T-helper 22 cell (primary cell): ENCODE measurements at places on chromosomes 4 and X.

GRCh38 chr4:184388106-184388505 is 86.2 kb downstream of the IRF2 start:
- no peak for DNase-seq

DNA sequence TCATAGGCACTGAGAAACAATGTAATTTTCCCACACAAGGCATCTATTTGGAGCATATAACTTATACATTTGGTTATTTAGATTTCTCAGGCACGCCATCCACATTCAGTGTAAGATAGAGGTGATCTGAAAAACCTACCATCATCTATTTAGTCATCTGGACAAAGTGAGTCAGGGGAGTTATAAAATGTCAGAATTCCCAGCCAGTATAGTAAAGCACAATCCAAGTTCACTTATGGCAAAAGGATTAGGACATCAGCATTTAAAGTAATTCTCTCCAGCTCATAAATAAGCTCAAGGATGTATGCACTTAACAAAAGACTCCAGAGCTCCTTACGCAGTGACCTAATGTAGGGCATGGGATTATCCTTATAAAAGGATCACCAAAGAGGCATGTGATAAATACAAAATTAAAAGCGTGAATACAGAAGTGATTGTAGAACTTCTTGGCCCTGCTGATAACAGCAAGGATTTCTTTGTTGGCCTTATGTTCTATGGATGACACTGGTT is 65.3 kb upstream of the DCLK2 start:
- no peak for DNase-seq

DNA sequence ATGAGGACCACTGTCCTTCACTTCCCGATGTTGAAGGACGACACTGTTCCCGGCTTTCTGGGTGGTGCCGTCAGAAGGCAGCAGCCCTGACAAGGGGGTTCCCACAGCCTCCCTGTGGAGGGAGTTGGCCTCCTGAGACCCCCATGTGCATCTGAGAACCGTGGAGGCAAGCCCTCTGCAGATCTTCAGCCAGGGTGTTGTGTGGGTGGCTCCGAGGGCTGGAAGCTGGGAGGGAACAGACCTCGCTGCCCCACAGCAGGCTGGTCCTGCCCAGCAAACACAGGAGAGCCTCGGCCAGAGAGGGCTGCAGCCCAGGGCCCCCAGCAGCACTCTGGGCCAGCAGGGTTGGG is 16.2 kb downstream of the DGKQ start:
- DNase-seq, result no peak

DNA sequence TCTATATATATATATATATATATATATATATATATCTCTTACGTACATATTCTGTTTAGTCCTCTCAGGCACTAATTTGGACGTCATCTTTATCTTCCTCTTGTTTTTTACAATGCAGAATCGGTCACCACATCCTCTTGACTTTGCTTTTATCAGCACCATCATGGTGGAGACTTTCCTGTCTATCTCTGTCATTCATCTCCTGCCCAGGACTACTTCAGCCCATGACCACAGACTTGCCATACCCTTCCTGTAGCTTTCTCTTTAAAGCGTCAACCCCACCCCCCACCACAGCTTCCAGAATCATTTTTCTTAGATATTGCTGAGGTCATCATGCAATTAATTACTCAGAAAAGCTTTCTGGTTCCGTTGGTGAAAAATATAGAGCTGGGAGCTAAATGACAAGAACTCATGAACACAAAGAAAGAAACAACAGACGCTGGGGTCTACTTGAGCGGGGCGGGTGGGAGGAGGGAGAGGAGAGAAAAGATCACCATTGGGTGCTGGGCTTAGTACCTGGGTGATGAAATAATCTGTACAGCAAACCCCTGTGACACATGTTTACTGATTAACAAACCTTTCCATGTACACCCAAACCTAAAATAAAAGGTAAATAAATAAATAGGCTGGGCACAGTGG is 30.5 kb upstream of the PRKX start:
- DNase-seq, result peak; percentile 73

GRCh38 chr4:123581802-123582201 is 185.2 kb downstream of the SPRY1 start:
- DNase-seq, result no peak

DNA sequence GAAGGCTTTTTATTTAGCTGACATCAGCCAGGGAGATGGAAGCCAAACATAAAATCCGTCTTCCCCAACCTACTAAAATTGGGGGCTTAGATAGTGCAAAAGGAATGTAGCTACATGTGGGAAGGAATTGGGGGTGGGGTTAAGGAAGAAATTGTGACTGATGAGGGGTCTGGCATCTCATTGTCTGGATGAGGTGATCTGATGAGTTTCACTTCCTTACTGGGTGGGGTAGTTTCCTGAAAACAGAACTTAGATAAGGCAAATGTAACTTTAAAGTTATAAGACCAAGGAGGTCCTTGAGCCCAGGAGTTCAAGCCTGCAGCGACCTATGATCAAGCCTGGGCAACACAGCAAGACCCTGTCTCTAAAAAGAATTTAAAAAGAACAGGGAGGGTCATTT is 105.5 kb upstream of the NEIL3 start:
- DNase-seq, result no peak

DNA sequence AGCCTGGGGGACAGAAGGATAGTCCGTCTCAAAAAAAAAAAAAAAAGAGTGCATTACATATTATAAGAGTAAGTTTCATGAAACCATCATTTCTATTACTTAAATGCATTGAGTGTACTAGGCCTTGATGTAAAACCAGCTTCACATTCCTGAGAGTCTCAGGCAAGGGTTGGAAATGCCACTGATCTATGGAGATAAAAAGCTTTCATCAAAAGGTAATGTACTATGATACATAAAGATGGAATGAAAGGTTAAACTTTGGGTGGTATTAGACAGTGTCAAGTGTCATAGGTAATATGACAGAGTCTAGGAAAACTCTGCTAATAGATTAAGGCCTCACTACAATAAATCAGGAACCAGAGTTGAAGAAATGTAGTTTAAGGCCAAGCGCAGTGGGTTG is 7.4 kb downstream of the CFAP97 start:
- DNase-seq, result no peak

DNA sequence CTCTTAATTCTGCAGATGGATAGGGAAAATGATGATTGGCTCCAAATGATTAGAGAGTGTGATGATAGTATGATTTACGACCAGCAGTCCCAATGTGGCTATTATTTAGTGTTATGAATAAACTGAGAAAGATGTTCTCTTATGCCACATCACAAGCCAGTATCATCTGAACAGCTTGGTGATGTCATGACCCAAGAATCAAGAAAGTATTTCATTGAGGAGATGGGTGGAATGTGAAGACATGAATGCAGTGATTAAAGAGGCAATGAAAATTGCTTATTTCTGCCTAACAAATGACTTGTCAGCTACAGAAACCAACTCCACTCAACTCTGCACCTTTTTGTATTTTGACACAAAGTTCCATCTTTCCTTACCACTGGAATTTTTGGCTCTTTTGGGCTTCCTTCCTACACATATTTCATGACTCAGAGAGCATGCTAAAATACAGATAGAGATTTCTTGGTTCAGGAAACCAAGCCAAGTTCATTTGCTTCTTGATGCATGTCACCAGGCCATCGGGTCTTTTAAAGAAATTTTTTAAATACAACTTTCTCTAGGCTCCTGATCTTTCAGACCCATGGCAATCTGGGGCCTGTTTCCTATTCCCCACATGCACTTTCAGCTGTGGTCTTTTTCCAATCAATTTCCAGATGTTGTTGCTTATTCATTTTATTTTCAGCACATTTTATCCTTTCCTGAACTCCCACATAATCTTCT is 174.2 kb downstream of the HHIP start:
- DNase-seq, result no peak

- DNase-seq, result no peak
These were observed 34.6 kb upstream of the DIAPH2 start for GRCh38 chrX:96650023-96650422.

GRCh38 chr4:185796176-185796575 is 15.8 kb downstream of the SORBS2 start:
- DNase-seq, result no peak

DNA sequence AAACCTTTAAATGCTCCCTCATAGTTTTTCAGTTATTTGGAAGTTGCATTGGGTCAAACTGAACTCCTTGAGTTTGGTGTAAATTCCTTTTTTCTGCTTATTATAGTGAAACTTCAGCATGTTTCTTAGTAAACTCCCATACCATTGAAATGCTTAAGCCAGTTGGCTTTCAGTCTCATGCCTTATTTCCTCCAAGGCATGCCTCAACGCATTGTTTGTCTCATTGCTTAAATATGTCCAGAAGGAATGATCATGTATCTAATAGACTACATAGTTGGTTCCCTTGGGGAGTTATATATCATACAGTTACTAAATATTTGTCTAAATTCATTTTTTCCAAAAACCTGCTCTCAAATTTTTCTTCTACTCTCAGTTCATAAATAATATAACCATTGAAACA is 114.0 kb downstream of the STOX2 start:
- DNase-seq, result no peak

DNA sequence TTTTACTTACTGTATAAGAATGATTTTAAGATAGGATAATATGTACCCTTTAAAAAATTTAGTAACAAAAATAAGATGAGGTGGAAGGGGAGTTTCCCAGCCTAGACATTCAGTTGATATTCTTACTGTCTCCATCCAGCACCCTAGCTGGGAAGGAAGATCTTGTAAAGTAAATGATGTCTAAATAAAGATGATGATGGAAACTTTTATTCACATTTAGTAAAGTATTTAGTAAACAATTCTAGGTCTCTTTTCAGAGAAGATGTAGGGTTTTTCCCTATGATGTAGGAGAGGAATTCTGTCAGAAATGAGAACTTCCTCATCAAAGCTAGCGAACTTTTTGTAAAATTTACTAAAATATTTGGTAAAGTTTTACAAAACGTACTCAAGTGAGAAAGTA is 136.8 kb downstream of the RAPGEF2 start:
- DNase-seq, result no peak

GRCh38 chrX:45850197-45850774 is 649.6 kb upstream of the DIPK2B start:
- DNase-seq, result no peak

DNA sequence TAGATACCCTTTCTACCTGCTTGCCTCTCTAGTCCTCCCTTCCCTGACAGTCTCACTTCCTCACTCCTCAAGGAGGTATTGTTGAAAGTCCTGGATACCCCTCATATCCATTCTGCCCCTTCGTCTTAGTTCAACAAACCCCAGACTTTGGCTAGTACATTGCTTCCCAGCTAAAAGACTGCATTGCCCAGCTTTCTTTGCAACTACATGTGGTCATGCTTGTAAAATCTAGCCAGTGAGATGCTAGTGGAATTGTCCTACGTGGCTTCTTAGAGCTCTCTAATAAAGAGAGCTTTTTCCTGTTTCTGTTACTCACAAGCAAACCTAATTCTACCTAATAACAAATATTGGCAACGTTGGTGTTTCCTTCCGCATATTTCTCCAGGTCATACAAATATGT is 237.9 kb upstream of the PSAPL1 start:
- no peak for DNase-seq

GRCh38 chr4:88742561-88742960 is 44.9 kb upstream of the NAP1L5 start:
- DNase-seq, result no peak

DNA sequence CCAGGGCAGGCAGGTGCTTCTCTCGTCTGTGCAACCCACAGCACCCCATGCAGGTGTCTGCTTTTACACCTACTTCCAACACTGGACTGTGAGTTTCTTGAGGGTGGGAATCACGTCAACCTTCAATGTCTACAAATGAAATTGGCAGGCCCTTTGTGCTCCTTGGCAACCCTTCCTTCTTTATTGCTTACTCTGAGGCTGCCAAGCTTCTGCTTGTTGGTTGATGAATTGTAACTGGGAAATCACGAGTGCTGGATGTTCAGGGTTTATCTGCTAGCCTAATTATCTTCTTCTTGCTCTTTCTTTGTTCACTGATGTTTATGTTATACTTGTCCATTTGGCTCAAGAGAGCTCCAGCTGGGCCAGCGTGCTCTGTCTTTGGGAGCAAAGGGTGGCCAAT is 2.5 kb upstream of the DGAT2L6 start:
- no peak for DNase-seq

DNA sequence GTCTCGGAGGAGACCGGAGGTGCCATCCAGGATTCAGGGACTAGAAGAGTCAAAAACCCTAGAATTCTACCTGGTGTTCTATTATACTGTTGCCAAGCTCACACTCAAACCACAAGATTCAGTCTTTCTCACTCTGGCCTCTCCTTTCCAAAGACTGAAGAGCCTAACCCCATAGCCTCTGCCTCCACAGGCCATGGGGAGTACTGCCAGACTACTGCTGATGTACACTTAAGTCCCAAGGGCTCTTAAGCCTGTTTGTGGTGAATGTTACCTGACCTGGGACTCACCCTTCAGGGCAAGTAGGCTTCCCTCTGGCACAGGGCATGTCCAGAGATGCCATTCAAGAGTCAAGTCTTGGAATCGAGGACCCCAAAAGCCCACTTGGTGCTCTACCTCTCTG is 58.9 kb upstream of the IRS4 start:
- no peak for DNase-seq

- no peak for DNase-seq
These were observed 243.8 kb downstream of the ADGRL3 start for GRCh38 chr4:61443813-61444510.
